ENCODE measurements at places on chromosomes 7 and 10.
A peak's percentile ranks its signal among the peaks of the same experiment; 100 is the strongest.

DNA sequence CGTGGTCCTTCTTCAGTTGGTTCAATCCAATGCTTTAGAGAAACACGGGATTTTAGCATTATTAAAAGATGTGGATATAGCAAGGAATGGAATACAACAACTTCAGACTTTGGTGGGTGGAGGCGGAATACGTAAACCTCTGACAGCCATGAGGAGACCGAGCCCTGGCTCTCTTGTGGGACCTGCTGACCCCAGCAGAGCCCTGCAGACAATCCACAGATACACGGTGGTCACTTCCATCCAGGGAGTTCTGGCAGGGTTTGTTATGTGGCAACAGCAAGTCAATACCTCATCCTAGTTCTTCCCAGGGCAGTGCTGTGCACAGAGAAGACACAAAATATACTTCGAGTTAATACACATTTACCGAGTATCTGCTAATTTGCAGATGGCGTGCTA, 118.5 kb upstream of the DIP2C start:
- DNase-seq = no peak

GRCh38 chr7:89357121-89357520, 561.6 kb upstream of the TEX47 start:
- no peak for DNase-seq

GRCh38 chr10:129622736-129623135, 155.7 kb downstream of the MGMT start:
- no peak for DNase-seq

DNA sequence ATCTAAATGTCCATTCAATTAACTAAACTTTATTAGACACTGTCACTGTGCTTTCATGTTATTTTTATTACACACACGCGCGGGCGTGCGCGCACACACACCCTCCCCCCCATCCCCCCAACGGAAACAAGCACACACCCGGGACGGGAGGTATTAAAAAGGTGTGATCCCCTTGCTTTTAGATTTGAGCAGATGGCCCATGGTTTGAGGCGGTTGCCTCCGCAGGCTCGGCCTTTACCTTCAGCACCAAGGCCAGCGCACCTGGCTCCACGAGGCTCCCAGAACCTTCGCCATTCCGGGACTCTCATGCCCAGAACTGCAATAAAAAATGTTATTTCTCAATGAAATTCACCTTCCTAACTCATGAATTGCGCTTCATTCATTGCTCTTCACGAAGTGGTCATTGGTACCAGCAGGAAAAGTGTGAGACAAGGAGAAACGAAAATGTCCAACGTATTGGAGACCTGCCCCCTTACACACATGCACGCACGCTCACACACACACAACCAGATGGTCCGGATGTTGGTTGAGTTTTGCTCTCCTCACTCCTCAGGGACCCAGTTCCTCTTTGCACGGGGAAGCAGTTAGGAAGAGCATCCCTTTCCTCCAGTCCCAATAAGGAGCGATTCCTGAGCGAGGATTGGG, 20.8 kb upstream of the PTF1A start:
- DNase-seq = peak; percentile 9

DNA sequence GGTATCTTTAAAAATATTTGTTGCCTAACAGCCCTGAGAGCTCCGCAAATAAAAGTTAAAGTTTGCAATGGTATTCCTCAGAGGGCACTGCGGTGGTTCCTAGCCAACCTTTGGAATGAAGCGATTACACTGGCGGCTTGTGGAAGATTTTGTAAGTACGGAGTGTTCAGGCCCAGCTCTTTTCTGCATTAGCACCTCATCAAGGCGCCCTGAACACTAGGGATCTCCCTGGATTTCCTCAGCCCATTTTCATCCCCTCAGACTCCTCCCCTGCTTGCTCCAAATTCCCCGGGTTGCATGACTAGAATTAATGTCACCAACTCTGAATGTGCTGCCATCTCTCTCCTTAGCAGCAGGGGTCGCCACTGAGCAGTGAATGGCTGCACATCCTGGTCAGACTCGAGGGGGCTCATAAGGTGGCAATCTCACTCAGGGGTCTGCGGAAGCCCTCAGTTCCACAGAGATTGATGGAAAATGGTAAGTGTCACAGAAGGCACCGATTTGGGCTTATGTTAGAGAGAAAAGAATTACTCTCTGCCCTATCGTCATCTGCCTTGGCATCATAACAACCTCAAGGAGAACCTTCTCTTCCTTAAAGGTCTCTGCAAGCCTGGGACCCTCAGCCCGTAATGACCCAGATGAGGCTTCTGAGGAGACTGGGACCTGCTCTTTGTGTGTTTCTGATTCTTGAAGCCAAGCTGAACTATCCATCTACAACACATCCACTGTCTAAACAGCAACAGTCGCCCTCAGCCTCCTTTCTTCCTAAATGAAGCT, 262.8 kb upstream of the AOAH start:
- peak; percentile 88 for DNase-seq

GRCh38 chr7:150992833-150993302, 2.1 kb downstream of the NOS3 start:
- no peak for DNase-seq

- no peak for DNase-seq
These were observed 473.0 kb upstream of the MGMT start for GRCh38 chr10:128993911-128994538.

DNA sequence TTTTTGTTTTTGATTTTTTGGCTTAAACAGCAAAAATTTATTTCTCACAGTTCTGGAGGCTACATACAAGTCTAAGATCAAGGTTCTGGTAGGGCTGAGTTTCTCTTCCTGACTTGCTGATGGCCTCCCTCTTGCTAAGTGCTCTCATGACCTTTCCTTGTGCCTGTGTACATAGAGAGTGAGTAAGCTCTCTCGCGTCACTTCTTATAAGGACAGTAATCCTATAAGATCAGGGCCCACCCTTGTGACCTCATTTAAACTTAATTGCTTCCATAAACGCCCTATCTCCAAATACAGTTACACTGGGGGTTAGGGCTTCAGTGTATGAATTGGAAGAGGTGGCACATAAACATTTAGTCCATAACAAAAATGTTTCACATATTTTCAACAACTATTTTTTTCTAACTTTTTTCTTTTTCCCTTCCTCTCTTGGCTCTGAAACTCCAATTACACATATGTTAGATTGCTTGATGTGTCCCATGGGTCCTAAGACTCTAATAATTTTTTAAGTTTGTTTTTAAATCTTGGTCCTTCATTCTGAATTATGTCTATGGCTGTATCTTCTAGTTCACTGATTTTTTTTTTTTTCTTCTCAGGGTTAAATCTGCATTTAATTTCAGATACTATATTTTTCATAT, 149.8 kb downstream of the HBP1 start:
- no peak for DNase-seq

DNA sequence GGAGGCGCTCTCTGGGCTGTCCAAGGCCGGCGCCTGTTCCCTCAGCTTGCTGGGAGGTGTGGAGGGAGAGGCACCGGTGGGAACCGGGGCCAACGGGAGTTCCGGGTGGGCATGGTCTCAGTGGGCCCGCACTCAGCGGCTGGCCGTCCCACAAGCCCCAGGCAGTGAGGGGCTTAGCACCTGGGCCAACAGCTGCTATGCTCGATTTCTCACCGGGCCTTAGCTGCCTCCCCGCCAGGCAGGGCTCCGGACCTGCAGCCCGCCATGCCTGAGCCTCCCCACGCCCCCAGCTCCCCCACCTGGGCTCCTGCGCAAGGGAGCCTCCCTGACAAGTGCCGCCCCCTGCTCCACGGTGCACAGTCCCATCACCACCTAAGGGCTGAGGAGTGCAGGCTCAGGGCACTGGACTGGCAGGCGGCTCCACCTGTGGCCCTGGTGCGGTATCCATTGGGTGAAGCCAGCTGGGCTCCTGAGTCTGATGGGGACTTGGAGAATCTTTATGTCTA, 276.5 kb downstream of the SH2D4B start:
- DNase-seq = no peak

- DNase-seq = no peak
These were observed 8.3 kb downstream of the MNX1 start for GRCh38 chr7:157001920-157002818.

GRCh38 chr10:27719052-27719451, 26.6 kb downstream of the MKX start:
- no peak for DNase-seq

DNA sequence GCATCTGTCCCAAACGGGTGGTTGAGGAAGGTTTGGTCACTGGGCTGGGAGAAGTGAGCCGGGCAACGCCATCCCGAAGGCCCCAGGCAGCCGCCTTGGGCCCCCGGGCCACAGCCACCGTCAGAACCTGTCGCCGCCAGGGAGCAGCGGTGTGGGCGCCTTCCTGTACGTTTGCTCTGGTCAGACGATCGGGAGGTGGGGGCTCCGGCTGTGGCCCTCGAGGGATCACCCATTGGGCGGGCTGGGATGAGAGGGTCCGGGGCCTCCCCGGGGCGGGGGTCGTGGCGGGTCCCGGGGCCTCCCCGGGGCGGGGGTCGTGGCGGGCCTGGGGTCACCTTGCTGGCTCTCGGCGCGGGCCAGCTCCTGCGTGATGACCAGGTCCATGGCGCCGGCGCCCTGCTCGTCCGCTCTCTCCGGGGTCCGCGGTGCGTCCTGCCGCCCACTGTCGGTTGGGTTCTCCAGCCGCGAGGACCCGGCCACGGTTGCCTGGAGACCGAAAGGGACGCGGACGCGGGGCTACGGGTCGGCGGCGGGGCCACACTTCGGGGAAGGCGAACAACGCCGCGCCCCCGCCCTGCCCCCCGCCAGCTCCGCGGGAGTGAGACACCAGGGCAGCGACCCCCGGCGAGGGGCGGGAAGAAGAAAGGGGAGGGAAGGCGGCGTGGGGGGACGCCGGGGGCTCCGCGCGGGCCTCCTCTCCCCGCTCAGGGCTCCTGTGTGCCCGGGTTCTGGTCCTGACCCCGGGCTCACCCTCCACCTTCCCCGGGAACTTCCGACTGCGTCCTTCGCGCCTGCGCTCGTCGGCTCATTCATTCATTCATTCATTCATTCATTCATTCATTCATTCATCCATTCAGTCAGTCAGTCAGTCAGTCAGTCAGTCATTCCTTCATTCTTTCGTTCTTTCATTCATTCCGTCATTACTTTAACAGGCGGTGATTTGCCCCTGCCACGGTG, at the start of gene CFAP46:
Gene CFAP46 (minus strand): TSS at position 470 of the 957 bp plus-strand sequence. CDS start 86 bp downstream, at position 384.
- no peak for DNase-seq

DNA sequence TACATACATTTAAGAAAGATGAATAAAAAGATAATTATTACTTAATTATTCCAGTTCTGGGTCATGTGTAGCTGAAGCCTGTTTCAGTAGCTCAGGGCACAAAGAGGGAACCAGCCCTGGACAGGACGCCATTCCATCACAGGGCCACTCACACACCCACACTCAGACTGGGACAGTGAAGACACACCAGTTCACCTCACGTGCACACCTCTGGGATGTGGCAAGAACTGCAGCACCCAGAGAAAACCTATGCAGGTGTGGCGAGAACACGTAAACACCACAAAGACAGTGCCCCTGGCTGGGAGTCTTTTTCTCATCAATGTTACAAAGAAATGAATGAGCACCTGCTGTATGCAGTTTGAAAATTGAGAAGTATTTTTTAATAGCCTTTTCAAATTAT, 1.6 kb upstream of the IDI1 start:
- DNase-seq = no peak

DNA sequence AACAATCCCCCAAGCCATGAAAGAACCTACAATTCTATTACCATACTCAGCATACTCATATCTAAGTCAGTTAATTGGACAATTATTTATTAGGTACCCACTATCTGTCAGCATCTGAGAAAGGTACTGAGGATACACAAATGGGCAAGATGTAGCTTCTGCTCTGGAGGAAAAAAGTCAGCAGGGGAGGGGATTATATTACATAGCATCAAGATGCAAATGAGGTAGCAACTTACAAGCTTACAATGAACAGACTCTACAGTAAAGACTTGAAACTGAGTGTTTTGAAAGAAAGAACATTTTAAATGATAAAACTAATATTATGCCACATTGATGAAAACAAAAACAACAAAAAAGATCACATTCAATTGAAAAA, 10.8 kb upstream of the CUBN start:
- no peak for DNase-seq

- no peak for DNase-seq
These were observed 121.8 kb downstream of the ARID5B start for GRCh38 chr10:62023329-62023728.

DNA sequence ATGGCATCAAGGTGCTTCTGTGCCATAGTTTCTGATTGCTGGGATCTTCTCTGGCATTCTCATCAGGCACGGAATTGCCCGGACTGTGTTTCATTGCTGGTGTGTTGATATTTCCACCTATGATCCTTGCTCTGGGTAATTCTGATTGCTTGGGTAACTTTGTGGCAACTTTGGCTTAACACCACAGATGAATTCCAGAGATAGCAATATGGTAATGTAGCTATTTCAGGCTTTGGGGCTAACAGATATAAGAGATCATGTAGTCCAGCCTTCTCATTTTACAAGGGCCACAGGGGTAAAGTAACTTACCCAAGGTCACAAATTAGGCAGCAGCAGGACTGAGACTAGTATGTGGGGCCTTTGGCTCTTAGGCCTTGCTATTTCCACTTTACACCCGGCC, 53.9 kb upstream of the PLPP4 start:
- DNase-seq = no peak

GRCh38 chr7:150799741-150800580, at the start of gene TMEM176B:
Gene TMEM176B (minus strand): TSS chr7:150800364. CDS start chr7:150796569, 3,795 bp downstream.
- no peak for DNase-seq

DNA sequence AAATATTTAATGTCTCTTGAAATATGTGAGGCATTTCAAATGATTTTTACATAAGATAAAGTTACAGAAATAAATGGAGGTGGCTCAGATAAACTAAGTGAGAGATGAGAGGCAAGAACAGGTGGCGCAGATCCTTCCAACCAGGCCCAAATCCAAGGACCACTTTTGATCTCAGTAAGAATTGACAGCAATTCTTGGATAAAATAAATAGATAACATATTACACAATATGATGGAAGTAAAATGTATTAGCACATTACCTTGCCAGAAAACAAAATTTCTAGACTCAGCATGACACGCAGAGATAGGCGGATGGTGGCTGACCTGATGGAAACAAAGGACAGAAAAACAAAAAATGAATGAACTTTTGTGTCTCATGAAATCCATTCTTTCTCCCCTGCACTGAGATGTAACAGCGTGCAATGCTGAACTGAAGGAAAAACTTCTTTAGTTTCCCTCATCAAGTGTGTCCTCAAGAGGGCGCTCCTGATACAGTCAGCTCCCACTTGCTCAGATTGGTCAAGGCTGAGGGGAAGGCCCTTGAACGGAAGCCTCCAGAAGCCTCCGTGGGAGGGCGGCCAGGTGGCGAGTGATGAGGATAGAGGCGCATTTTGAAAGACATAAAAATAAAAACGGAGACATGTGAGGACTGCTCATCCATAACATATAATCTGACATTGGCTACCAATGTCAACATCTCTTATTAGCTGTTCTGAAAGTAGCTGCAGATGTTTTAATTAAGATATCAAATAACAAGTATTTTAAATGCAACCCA, 62.8 kb upstream of the GSDME start:
- peak; percentile 89 for DNase-seq

DNA sequence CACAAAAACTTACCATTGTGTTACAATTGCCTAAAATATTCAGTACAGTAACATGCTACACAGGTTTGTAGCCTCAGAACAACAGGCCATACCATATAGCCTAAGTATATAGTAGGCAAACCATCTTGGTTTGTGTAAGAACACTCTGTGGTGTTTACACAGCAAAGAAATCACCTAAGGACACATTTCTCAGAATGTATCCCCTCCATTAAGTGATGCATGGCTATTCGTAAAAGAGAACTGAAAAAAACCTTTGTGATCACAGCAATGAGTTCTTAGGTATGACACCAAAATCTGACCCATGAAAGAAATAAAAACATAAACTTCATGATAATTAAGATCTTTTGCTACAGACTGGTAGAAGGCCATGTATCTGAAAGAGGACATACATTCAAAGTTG, 121.5 kb downstream of the JMJD1C start:
- DNase-seq = no peak

- DNase-seq = peak; percentile 68
These were observed 173.9 kb upstream of the GRM3 start for GRCh38 chr7:86469680-86470295.

Data from COLO829 (cell line).